ENCODE measurements at places on chromosomes 5 and 9.

DNA sequence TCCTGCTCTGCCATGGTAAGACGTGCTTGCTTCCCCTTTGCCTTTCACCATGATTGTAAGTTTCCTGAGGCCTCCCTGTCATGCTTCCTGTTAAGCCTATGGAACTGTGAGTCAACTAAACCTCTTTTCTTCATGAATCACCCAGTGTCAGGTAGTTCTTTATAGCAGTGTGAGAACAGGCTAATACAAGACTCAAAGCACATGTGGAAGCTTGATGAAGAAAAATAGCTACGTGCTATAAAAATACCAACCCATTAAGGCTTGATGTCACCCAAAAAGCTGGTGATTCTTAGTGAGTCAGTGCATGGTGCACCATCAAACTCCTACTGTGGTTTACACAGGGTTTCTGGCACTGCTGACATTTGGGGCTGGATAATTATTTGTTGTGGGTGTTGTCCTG lies 332.2 kb downstream of the TMEM167A start:
- DNase-seq = no peak

GRCh38 chr5:145960166-145960565 lies 23.8 kb downstream of the SH3RF2 start:
- DNase-seq = no peak

DNA sequence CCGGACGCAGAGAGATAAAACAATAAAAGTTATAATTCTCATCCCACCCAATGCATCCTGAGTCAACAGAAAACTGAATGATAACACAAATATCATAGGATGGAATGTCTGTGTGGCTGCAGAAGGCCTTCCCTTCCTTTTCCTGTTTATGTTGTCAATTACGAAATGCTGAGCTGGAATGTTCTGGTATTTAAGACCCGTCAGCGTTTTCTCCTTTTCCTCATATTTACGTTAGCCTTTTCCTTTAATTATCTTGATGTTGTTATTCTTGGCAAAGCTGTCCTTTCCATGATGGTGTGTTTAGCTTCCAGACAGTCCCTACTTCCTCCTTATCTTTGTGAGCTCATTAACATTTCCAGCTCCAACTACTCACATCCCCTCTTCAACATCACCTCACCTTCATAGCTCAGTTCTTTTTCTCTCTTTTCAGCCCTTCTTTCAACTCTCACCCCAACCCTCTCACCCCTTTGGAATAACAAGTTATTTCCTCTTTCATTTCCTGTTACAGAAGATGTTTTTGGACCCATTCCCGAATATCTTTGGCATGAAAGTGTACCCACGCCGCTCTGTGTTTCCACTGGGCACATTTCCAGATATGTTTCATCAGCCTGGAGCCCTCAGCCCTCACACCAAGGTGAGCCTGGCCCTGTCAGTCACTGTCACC lies 221.6 kb downstream of the NR2F1-AS1 start:
- no peak for DNase-seq

DNA sequence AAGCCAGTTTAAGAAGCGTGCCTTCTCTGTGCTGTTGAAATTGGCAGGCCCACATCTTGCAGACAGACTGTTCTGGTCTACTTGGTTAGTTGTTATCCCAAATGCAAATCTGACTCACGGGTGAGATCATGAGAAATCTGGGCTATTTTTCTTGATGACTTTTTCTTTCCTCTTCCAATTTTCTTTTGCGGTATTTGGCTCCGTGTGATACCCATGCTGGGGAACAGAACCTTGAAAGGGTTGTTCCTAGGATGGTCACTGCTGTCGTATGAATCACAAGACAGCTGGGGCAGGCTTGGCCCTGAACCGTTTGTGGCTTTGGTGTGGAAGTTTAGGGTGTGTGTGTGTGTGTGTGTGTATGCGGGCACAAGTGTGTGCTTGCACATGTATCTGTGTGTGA lies 24.6 kb downstream of the PDZD2 start:
- no peak for DNase-seq

DNA sequence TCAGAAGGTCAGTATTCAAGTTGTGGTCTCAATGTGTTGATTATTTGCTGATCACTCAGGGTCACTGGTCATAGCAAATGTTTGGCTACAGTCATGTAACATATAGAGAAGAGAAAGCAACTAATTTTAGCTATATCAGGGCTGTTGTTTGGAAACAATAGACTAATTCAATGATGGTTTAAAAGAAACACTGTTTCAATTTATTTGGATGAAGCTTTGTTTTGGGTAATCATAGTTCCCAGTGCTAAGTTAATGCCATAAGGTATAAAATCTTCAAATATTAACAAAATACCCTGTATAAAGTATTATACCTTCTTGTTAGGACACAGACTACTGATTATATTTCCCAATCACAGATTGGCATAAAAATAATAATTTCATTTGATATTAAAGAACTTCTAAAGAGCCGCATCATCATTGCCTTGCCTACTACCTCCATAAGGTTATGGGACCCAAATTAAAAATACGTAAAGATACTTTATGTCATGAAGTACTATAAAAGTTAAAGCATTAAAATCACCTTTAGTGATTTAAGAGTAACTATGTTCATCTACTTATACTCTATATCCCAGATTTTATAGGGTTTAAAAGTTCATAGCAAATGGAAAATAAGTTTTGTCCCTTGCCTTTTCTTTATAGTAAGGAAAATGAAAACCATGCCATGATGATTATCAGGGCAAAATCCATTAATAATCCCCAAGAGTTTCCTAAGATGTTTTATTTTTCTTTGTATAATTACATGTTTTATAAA lies 6.0 kb downstream of the NR3C1 start:
- no peak for DNase-seq

DNA sequence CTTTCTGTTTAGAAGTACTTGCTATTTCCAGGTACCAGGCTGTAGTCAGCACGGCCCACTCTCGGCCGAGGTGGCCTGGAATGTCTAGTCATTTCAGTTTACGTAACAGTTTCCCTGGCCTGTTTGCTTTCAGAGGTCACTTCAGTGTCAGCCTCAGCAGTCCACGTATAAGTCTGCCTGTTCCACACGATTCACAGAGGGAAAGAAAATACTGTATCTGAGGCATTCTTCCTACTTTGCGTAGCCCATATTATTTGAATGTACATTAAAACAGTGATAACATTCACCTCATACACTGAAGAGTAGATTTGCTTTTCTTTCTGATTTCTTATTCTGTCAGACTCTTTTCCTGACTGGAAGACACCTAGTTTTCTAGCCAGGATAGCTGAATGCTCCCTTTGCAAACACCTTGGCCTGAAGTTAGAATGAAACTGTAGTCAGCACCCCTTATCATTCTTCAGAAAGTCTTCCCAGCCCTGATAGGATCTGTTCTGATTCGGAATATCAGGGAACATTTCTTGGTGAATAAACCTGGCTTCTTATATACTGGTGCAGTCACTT lies 140.9 kb downstream of the AOPEP start:
- DNase-seq = no peak

- DNase-seq = no peak
Measured at GRCh38 chr5:94945656-94946055, 327.2 kb downstream of the SLF1 start.

DNA sequence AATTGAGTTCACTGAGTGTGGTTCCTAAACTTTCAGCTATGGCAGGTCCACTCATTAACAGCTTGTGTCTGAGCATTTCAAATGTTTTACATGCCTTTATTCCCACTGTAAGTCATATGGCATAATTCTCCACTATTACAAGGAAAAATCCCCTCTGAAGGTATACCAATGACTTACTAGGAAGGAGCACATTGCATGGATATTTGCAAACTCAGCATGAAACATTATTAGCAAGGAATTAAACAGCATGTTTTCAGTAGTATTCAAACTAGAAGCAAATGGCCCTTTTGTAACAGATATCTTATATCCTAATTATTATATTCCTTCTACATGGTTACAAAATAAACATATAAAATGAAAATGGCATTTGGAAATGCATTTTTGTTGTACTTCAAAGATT lies 566.4 kb upstream of the CCNG1 start:
- DNase-seq = no peak
